ENCODE measurements at places on chromosomes 7 and 10.
A peak's percentile ranks its signal among the peaks of the same experiment; 100 is the strongest.

GRCh38 chr10:50540069-50540825, 83.5 kb downstream of the SGMS1 start:
- no peak for DNase-seq

GRCh38 chr7:28533731-28534531, 121.6 kb downstream of the CREB5 start:
- DNase-seq, result no peak

DNA sequence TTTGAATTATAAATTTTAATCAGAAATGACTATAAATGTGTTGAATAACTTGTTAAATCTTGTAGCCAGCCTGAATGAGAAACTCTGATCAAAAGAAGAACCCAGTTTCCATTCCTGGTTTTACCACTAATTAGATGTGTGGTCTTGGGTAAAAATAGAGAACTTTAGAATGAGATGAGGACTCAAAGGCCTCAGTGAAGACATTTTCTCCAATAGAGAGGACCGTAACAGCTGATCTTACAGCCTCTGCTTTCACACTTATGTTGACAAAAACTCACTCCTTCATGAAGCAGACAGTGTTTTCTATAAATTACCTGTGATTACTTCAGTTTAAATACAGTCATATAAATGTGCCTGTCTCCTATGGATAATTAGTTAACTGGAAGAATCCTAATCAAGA, 200.1 kb upstream of the MEOX2 start:
- no peak for DNase-seq

DNA sequence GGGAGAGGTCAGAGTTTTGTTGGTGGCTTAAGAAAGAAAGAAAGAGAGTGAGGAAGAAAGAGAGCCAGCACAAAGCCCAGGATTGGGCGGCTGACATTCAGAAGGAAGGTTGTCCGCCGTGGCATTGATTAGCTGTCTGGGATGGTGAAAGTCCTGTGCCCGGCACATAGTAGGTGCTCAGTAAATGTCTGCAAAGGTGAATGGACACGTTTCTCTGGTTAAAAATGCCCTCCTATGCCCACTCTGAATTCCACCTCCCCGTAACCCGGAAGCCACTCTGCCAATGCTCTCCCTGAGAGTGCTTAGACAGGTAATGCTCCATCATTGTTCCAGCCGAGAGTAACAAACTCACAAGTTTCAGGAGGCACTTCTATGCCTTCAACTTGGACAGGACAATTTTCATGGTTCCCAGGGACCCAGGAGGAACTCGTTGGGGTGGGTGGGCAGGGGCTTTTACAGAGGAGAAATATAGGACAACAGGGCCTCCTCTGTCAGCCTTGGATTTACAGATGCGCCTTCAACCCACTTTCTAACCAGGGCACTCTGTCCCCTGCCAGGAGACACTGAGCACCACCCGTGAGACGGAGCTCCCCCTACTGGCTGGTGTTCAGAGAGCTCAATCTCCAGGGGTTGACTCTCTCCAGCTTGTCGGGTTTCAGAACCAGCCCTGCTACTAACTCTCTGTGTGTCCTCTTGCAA, 411.5 kb upstream of the ZMIZ1 start:
- peak; percentile 46 for DNase-seq

DNA sequence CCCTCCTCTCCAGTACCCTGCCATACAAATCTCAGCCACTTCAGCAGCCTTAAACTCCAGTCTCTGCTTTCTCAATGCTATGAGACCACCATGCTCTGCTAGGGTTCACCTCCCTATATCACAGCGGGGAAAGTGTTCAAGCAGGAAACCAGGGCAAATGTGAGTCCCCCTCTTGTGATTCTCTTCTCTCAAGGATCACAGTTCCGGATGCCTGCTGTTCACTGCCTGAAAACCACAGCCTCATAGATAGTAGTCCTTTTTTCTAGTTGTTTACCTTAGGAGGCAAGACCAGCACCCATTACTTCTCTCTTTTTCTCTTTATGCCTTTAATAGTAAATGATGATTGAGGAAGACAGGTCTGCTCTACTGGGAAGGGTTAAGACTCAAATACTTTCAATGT, 100.8 kb downstream of the SGMS1 start:
- DNase-seq, result no peak

GRCh38 chr10:124588736-124589490, 127.3 kb downstream of the LHPP start:
- DNase-seq, result no peak

DNA sequence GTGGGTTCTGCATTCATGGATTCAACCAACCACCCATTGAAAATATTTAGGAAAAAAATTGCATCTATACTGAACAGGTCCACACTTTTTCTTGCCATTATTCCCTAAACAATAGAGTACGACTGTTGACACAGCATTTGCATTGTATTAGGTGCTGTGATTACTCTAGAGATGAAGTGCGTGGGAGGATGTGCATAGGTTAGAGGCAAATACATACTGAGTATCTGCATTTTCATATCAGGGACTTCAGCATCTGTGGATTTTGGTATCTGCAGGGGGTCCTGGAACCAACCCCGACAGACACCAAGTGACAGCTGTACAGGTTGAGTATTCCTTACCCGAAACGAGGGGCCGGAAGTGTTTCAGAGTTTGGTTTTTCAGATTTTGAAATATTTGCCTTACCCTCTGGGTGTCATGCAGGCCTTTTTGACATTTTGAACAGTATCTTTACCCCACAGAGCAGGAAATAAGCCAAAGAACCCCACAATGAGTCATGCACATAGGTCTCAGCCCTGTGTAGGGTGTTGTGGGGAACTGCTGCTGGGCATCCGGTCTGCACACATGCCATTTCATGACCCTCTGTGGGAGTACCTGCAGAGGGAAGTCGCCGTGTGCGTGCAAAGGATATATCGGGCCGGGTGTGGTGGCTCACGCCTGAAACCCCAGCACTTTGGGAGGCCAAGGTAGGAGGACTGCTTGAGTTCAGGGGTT, 14.5 kb downstream of the NUDT5 start:
- peak; percentile 76 for DNase-seq

- DNase-seq, result no peak
Observed at GRCh38 chr10:34884272-34884952, 69.3 kb upstream of the PARD3 start.

DNA sequence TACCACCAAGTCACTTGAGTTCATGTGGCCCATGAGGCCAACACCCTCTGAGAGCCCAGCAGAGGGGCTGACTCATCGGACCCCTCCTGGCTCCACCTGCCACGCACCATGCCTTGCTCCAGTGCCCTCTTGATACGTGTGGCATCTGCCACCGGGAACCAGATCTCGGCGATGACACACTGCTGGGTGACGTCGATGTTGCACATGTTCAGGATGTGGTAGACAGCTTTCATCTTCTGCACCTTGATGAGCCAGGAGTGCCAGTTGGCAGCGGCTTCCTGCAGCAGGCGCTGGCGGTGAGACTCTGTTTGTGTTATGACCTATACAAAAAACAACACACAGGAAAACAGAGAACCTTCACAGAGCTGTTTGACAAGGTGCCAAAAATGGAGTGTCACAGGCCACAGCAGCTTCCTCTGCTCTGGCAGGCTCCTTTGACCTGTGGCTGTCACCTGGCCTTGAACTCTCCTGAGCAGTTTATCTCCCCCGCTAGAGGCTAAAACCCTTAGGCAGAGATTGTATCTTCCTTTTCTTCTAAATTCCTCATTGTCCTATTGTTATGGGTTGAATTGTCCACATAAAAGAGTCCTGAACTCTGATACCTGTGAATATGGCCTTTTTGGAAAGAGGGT, 45.2 kb upstream of the TMEM213 start:
- peak; percentile 8 for DNase-seq

- peak; percentile 68 for DNase-seq
Observed at GRCh38 chr7:151851782-151852181, 25.1 kb downstream of the PRKAG2 start.

DNA sequence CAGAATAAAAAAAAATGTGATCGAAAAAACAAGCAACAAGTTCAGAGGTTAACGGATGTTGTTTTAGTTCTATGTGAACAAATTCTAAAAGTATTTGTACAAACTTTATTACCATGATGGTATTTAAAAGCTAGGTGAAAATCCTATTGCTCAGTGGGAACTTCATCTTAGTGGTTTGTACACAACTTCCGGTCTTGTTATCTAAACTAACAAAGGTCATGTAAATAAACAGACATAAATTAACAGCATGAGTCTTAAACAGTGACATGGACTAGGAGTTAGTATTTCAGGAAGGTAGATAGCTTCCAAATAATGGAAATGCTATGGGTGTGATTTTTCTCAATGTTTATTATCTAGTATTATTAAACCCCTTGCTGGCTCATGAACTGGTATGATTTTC, 83.8 kb downstream of the SPAG6 start:
- no peak for DNase-seq

- DNase-seq, result no peak
Observed at GRCh38 chr7:129122078-129122750, 22.3 kb upstream of the TSPAN33 start.

DNA sequence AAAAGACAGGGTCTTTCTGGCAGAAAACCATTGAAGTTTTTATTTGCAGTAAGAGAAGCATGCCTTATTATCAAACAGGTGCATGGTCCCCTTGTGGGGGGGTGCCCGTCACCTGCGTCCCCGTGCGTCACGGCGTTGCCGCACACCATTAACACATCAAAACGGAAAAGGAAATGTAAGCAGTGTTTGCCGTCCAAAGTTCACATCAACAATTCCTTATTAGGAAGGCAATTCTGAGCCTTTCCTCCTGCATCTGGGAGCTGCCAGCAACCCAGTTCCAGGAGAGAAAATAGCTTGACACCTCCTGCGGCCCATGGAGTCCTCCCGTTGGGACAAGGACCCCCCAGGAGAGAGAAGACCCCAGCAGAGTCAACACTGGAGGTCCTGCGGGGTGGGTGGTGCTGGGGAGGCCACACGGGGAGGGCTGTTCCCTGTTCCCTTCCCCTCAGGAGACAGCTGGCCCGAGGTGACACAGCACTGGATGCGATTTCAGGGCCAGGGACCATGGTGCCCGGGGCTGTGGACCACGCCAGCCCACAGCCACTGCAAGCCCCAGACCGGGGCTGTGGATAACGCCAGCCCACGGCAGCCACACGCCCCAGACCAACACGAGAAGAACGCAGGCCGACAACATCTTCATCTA, 39.5 kb downstream of the DIP2C start:
- DNase-seq, result no peak

DNA sequence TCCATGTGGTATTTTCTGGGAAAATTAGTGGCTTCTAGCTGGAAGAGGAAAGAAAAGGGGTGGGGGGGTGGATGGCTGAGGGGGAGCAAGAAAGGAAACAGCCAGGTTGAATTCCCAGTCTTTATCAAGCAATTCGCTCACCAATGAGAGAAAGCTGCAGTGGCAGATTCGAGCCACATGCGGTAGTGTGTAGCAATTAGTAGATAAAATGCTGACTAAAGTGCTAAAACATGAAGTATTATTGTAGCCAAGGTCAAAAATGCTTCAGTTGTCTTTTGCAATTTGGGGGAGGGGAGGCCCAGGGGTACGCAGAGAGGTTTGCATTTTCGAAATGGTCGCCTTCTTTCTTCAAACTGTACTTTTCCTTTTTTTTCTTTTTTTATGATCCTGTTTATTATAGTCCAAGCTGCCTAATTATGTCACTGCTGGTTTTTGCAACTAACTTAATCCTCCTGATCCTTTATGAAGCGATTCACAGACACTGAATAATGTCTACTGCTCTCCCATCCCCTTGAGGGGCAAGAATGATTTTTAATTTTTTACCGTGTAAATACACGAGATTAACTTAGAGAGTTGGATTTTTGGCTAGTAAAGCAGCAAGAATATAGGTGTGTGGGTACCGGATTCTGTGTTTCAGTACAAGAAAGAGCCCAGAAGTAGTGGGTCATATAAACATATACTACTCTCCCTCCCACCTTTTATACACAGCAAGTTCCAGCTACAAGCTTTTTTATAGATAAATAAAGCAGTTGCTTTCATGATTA, 3.6 kb upstream of the ARID5B start:
- peak; percentile 59 for DNase-seq

DNA sequence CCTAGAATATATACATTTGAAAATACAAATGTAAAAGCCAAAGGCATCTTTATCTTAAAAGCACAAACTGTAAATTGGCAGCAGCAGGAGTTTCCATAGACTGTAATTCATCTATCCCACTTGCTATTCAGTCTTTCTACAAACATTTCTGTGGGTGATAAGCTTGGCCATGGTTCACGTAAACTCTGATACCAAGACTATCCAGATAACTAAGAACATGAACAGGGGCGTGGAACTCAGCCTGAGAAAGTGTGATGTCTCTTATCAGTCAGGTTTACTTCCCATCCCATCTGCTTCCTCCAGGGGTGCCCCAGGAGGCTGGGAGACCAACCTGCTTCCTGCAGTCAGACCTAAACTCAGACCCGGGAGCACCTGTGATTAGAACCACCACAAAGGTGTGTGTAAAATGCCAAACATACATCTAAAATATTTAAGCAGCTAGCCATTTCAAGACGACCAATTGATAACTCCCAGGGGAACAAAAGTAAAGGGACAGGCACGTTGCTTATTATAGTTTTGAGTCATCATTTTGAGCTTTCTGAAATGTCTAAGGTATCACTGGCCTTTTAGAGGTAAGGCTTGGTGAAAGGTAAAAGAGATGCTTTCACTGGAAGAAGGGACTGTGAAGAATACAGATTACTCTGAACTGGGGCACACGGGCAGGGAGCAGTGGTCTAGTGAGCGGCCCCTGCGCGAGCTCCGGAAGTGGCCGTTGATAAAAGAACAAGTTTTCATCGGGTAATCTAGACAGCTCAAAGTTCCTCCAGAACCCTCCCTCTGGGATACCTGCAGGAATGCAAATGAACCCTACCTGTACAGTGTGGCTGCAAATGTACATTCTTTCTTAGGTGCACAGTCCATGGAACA, 51.5 kb downstream of the RSU1 start:
- no peak for DNase-seq

GRCh38 chr7:69645683-69646082, 47.4 kb downstream of the AUTS2 start:
- no peak for DNase-seq

DNA sequence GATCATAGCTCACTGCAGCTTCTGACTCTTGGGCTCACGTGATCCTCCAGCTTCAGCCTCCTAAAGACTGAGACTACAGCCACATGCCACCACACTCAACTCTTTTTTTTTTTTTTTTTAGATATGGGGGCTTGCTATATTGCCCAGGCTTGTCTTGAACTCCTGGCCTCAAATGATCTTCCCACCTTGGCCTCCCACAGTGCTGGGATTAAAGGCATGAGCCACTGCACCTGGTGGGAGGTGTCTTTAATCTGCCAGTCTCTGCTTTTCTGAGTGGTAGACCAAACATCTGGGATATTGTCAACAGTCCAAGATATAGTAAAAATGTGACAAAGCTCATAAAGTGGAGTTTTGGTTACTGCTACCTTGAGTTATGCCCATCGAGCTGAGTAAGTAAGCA, 104.9 kb upstream of the FOXP2 start:
- no peak for DNase-seq

GRCh38 chr7:26307226-26307625, 15.6 kb downstream of the SNX10 start:
- DNase-seq, result peak; percentile 97

GRCh38 chr7:143492043-143492471, 14.4 kb downstream of the TAS2R41 start:
- DNase-seq, result peak; percentile 30

GRCh38 chr10:29712108-29712507, 77.3 kb upstream of the SVIL start:
- no peak for DNase-seq

All from CD14-positive monocyte (primary cell).